Stimulated activated CD4-positive, alpha-beta T cell treated with anti-CD3 and anti-CD28 coated beads, Interleukin-1b, Interleukin-23, amount 100 ng/mL, for 24 hours (primary cell): ENCODE measurements at places on chromosomes 16 and 17.

DNA sequence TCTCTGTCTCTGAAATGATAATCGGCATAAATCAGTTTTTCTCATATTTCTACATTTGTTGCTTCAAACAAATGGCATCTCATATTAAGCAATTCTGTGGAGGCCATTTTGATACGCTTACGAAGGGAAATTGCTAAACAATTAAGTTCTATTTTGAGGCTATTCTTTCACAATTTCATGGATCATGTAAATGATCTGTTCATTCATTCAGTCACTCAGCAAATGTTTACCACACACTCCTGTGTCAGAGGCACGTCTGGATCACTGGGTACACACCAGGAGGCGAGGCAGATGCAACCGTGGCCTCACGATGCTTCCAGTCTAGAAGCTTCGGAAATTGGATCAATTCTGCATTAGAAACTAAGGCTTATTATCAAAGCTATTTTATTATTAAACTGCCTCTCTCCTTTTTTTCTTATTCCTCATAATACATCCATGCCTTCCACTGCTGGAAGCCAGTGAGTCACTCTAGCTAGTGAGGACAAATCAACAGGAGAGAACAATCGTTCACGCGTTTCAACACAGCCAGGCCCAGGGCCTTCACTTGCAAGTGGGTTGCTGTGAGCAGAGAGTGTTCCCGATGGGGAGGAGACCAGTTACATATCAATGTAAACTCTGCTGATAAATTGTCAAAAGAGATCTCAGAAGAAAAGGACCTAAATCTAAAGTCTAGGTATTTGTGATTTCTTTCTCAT lies 11.3 kb upstream of the SLC39A11 start:
- no peak for DNase-seq

DNA sequence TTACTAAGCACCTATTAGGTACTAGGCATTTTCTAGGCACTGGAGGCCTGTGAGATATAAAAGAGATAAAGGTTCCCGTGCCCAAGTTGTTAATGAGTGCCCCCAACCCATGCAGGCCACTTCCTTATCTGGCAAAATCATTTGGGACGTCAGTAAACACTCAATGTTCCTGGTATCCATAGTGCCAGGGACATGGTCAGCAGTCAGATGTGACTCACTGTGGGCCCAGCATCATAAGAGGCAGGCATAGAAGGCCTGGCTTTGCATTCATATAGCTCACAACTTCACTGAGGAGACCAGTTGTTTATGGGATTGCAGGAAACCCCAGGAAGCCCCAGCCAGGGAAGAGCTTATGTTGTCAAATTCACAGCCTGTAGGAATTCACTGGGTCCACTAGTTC lies 81.1 kb downstream of the MRC2 start:
- no peak for DNase-seq

DNA sequence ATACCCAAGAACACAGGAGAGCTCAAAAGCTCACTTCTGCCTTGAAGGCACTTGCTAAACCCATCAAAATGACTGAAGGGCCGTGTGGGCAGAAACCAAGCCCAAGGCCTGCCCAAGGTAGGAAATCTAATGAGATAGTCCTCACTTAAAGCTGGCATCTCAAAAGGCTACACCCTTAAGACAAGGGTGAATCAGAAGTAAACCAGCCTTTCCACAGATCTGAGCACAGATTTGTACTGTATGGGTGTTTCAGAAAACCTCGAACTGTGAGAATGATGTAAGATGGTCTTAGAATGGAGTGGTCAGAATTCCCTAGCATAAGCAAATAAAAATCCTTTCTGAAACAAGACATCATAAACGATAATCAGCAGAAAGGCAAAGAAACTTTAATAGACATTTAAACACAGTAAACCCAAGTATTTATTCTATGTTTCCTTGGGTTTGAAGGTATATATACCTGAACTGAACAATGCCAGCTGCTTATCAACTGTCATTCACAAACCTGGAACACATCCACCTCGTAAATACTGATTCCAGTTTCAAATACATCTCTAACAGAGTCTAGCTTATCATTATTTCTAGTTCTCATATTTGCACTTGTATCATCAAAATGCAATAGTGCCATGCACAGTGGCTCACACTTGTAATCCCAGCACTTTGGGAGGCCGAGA lies 37.8 kb downstream of the GLG1 start:
- no peak for DNase-seq

DNA sequence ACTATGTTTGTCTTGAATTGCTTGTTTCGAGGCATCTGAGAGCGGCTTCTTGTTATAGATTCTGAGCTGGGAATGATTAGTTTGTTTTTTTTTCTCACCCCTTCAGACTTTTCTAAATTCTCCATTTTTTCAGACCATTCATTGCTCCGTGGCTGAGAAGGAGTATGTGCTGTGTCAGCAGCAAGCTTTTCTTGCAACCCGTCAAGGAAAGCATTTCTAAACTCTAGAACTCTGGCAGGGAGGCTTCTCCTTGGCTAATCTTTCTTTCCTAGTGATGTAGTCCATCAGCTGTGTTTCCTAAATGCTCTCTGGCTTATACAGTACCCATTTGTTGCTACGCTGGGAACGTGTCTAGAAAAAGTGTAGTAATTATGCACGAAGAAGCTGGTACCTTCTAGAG lies 133.5 kb downstream of the FTO start:
- DNase-seq, result no peak

- DNase-seq, result no peak
Observed at GRCh38 chr17:73360961-73361761, 49.4 kb upstream of the CDC42EP4 start.

DNA sequence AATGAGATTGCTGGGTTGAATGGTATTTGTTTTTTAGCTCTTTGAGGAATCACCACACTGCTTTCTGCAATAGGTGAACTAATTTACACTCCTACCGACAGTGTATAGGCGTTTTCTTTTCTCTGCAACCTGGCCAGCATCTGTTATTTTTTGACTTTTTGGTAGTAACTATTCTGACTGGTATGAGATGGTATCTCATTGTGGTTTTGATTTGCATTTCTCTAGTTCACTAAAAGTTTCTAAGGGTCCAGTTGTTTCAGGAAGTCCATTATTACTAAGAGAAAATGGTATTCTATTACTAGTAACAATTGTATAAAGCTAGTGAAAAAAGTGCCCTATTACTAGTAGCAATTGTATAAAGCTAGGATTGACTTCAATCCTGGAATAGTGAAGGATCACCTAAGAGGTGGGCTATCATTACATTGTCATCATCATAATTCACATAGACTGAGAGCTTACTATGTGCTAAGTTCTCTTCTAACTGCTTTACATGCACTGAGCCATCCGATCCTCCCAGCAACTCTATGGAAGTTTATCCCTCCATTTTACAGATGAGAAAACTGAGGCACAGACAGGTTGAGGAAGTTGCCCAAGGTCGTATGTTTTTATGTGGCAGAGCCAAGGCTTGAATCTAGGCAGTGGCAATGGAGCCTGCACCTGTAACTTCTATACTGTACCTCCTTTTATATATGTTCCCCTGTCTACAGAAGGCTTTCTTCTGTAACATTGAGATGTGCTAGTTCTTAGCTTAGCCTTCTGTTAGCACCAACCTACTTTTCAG lies 13.4 kb upstream of the SMIM36 start:
- no peak for DNase-seq

DNA sequence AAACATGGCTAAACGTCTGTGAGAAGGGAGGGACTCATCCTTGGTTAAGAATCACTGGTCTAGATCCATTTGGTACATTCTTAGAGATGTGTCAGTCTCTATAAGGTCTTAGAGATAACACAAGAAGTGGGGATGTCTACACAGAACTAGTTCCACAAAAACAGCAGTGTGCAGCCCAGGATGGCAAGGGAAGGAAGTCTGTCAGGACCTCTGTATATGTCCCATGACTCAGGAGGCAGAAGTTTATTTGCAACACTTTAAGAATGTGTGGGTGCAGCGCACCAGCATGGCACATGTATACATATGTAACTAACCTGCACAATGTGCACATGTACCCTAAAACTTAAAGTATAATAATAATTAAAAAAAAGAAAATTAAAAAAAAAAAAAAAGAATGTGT lies 548.5 kb upstream of the SOX9 start:
- no peak for DNase-seq

GRCh38 chr16:59201160-59201559 lies 467.0 kb upstream of the GOT2 start:
- no peak for DNase-seq

DNA sequence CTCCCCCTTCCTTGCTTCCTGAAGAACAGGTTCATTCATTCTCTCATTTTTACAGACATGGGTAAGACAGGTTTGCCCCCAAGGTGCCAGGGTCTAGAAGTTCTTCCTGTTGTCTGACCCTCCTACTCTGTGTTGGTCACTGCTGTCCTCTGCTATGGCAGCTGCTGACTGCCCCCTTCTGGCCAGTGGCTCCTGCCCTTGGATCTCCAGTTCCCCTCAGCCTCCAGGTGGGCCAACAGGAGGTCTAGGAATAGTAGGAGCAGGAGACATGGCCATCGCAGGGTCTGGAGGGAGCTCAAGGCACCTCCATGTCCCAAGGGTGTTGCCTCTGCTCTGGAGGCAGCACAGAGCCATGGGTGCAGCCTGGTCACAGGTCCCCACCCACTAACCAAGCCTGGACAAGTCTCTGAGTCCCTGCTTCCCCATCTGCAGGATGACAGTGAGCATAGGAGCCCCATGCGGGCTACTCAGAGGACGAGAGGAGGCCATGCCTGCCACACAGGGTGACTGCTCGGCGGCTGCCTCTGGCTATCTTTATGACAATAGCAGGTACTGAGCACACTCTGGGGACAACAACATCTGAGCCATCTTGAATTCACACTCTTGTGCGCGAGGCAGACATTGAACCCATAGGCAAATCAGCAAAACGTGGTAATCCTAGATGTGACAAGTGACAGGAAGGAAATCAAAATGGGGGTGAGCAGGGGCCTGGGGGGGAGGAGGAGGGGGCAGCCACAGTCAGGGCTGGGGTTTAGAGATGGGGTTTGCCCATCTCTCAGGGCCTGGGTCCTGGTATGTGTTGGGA lies 27.0 kb upstream of the NXPH3 start:
- DNase-seq, result no peak

GRCh38 chr17:3865176-3865575 lies 19.1 kb upstream of the NCBP3 start:
- no peak for DNase-seq

- DNase-seq, result no peak
Observed at GRCh38 chr17:76022285-76022684, 4.8 kb downstream of the EVPL start.

- DNase-seq, result no peak
Observed at GRCh38 chr16:30416624-30417528, 9.5 kb downstream of the ZNF771 start.

DNA sequence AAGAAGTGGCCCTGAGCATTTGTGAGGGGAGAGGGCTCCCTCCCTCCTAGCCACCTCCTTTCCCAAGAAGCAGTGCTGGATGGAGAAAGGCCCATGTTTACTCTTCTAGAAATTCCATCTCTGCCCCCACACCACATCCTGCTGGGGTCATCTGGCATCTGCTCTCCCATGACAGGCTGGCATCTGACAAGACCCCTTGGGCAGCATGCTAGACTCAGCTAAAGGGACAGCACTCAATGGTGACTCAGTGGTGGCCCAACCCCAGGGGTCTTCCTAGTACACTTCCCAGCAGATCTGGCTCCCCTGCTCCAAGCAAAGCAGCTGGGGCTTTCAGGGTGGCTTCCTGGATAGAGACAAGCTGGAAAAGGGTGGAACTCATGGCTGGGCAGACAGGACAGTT lies 14.4 kb downstream of the SLC38A7 start:
- DNase-seq, result no peak

DNA sequence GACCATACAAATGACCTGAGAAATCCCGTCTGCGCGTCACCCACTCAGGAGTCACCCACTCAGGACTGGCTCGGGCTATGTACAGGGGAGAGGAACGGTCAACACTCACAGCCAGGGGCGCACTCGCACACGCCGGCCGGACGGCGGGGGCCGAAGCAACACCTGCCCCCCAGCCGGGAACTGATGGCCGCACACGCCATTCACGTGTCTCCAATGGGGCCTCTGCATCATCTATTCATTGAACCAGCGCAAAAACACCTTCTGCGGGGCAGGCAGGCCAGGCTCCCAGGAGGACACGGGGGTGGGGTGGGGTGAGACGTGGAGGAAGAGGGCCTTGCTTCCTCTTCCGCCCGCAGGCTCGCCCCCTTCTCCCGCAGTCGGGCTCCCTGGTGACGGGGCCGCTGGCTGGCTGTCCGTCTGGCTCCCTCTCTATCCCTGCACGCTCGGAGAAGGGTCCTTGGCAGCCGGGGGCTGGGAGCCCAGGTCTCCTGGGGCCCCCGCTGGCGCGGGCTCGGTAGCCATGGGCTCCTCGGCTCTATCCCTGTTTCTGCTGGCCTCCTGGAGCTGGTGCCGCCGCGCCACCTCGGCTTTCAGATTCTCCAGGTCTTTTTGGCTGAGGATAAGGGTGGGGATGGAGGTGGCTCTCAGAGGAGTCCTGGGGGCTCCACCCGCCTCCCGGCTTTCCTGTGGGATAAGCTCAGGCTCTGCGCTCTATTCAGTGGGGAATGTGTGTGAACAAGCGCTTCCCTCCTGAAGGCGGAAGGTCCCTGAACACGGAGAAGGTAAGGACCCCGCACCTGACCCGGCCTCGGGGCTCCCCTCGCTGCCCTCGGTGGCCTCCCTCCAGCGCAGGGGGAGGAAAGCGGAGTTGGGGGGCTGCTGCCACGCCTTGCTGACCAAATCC lies 21.1 kb downstream of the CLUH start:
- no peak for DNase-seq

DNA sequence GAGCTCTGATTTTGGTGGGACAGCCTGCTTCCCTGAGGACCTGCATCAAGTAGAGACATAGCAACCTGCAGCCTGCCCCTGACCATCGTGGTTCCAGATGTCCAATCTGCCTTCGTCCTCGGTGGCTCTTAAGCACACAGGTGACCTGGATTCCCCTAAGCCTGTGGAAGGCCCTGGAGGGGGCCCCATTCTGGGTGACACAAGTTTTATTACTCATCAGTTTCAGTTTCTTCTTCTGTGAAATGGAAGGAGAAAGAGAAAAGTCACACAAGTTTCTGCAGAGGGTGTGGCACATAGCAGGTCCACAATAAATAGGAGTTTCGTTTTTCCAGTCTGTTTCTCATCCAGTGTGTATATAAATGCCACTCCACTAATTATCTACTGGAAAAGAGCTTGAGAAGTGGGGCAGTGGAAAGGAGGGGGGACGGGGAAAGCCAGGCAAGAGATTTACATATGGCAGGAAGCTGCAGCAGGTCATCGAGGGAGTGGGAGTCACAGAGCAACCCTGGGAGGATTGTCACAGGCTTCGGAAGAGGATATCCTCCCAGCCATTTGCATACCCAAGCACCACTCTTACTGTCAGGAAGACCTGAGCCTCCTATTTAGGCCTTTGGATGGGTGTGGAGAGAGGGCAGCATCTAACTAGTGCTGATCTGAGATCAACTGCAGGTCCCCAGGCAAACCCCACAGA lies 10.0 kb upstream of the NOS2 start:
- DNase-seq, result peak; percentile 40
